ENCODE measurements at places on chromosomes 2 and 18.

DNA sequence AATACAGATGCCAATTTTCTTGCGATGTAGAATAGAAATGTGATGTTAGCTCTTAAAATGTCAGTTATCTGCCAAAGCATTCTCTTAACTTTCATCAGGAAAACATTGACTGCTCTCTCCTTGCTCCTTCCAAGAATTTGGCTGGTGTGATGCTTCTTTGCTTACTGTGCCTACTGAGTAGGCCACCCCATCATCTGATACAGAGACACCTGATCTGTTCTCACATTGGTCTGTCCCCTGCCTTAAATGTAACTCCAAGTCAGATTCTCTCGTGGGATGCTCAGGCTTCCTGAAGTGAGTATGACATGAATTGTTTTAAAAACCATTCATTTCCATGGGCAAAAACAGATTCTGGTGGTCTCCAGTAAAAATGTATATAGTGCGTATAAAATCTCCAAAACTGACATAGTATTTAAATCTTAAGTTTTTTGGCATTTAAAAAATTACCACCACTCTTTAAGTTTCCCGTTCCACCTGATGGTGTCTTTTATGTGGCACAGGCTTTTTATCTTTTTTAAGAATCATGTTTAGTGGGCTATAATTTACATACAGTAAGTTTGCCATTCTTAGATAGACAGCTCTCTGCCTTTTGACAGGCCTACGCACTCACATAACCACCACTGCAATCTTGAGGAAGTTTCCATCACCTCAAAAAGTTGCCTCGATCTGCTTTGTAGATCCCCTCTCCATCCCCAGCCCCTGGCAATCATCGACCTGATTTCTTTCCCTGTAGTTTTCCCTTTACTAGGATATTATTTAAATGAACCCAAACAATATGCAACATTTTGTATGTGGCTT is 36.6 kb downstream of the UBE2F start:
- no peak for DNase-seq

GRCh38 chr18:53937037-53937436 is 287.4 kb downstream of the MBD2 start:
- no peak for DNase-seq

- peak; percentile 59 for DNase-seq
Observed at GRCh38 chr2:134839649-134840048, 1.2 kb downstream of the ACMSD start.

GRCh38 chr18:53796040-53796729 is 428.3 kb downstream of the MBD2 start:
- no peak for DNase-seq

GRCh38 chr2:120430957-120431356 is 85.0 kb downstream of the INHBB start:
- no peak for DNase-seq

DNA sequence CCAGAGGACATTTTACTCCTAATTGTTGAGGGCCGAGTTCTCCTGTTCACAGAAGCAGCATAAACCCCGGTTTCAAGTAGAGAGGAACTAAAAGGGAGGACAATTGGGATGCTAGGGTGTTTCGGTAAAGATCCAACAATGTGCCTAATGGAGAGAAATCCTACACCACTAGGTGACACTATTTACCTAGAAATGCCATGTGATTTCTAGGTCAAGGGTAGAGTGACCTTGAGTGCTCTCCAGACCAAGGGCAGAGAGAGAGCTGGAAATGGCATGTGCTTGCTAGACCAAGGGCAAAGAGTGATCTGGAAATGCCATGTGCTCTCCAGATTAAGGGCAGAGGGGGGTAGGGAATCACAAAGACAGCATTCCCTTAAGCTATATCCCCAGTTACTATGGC is 472.0 kb downstream of the DCDC2C start:
- no peak for DNase-seq

- DNase-seq = no peak
Observed at GRCh38 chr2:115483666-115484065, 1041.2 kb downstream of the DPP10 start.

GRCh38 chr2:27727257-27727656 is 44.3 kb upstream of the MRPL33 start:
- DNase-seq = no peak

GRCh38 chr2:120867290-120868241 is 131.9 kb downstream of the GLI2 start:
- no peak for DNase-seq

GRCh38 chr2:212915121-212915782 is 236.2 kb downstream of the IKZF2 start:
- DNase-seq = no peak

DNA sequence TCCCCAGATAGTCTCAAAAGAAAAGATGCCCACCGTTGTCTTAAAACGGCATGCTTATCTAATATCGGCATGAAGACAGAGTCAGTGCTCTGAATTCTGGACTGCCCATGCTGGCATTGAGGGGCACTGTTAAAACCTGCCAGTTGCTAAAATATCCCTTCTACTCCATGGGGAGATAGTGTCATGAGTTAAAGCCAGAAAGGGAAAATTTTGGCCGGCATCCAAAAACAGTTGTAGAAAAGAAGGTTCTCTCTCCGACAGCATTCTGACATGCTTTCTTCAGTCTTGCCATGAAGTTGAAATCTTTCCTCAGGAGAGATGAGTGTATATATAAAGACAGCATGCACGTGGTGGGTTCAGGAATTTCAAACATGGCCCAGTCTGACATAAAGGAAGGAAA is 401.3 kb upstream of the PIK3C3 start:
- DNase-seq = no peak

GRCh38 chr2:50748671-50749070 is 283.3 kb downstream of the NRXN1 start:
- DNase-seq = no peak

DNA sequence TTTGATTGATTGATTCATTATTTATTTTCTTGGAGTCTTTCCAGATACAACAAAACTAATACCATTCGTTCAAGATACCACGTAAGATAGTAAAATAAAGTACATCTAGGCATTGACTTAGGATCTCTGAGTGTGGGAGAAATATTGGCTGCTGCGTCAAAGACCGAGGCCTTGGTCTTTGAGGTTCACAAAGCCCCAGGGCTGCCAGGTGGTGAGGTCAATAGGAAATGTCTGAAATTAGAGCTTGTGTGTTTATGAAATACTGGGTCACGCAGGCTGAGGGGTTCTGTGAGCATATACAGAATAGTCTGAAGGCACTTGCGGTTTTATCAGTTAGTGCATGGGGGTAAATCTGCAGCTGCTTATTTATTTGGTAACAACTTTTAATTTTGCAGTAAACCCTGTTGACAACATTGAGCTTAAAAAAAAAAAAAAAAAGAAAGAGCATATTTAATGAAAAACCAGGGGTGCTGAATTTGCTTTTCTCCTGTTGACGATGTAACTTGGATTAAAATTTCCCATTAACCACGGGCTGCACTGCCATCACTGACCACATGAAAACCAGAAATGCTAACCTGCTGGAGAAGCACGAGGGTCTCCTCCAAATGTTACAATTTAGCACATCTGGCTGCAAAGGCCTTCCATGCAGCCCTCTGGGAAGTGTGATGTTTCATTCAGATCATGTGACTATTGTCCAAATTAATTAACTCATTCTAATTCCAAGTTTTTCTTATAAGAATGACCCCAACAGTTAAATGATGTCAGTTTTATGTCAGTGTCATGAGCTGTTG is 27.1 kb upstream of the SERPINB12 start:
- DNase-seq = no peak

DNA sequence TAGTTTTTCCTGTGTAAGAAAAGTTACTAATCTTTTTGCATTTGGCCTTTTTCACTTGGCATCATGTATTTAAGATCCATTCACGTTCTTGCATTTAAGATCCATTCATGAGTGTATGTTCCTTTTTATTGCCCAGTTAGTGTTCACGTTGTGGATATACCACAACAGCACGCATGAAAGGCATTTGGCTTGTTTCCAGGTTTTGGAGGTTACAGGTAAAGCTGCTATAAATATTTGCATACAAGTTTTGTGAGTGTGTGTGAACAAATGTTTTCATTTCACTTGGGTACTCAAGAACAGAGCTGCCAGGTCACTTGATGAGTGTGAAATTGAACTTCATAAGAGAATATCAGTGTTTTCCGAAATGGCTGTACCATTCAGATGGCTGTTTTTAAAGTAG is 121.2 kb downstream of the CCBE1 start:
- DNase-seq = peak; percentile 28

GRCh38 chr2:40451918-40452605 is at the start of gene SLC8A1:
SLC8A1 (minus strand) TSS chr2:40452090.
- DNase-seq = peak; percentile 21

GRCh38 chr2:117321816-117322215 is 492.7 kb upstream of the DDX18 start:
- DNase-seq = no peak

GRCh38 chr2:161369311-161369710 is 46.8 kb upstream of the TBR1 start:
- DNase-seq = no peak

GRCh38 chr2:8481463-8482009 is 200.3 kb upstream of the ID2 start:
- DNase-seq = no peak

Data from NCI-H2171 treated with DMSO at 0.1 percent for 48 hours (cell line).